ENCODE measurements at places on chromosomes 13 and 19.
A peak's percentile ranks its signal among the peaks of the same experiment; 100 is the strongest.

DNA sequence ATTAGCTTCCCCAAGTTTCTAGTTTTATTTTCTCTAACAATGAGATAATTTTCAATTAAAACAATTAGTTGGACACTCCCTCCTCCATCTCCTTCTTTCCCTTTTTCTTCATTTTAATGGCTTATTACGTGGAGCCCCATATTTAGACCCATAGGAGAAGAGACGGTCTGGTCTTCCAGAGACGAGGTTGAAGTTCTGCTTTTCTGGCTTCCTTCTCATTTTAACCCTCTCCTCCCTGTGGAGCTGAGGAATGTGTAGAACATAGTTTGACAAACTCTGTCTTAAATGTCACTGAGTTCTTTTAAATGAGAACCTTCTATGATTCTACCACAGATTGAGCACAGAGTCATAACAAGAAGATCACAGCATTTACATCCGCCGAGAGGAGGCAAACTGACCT lies 86.8 kb downstream of the EDNRB start:
- no peak for DNase-seq

DNA sequence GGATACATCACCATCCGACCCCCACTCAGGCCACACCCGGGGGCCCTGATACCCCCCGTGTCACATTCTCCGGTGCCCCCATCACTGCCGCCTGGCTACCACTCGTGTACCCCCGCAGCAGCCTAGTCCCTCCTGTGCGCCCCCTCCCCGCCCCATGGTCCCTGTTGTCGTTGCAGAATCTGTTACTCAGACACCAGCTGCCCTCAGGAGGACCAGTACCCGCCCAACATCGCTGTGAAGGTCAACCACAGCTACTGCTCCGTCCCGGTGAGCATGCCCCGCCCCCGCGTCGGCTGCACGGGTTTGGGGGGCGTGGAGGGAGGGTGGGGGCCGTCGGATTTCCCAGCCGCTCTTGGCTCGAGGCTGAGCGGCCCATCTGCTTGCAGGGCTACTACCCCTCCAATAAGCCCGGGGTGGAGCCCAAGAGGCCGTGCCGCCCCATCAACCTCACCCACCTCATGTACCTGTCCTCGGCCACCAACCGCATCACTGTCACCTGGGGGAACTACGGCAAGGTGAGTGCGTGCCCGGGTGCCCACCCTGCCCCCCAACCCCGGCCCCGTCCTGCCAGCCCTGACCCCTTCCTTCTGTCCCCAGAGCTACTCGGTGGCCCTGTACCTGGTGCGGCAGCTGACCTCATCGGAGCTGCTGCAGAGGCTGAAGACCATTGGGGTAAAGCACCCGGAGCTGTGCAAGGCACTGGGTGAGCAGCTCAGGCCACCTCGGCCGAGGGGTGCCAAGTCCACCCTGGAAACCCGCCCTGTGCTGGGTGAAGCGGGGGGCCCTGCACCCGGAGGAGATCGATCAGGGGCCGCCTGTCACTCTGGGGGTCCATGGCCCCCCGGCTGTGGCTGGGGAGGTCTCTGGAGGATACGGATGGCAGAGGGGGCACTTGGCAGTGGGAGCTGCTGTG lies 21.1 kb downstream of the PIAS4 start:
- no peak for DNase-seq

DNA sequence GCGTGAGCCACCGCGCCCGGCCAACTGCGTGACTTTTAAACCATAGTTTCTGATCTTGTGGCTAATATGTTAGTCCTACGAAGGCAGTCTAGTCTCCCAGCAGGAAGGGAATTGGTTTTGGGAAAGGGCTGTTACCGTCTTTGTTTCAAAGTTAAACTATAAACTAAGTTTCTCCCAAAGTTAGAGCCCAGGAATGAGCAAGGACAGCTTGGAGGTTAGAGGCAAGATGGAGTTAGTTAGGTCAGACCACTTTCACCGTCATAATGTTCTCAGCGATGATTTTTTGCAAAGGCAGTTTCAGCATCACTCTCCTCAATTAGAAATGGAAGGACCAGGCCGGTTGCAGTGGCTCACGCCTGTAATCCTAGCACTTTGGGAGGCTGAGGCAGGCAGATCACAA lies 17.7 kb upstream of the ADGRE2 start:
- DNase-seq = no peak

- peak; percentile 61 for DNase-seq
These were observed 30.3 kb downstream of the CRYL1 start for GRCh38 chr13:20495087-20496023.

GRCh38 chr13:74820809-74821208 lies 661.2 kb downstream of the TBC1D4 start:
- no peak for DNase-seq

GRCh38 chr13:91313103-91313502 lies 34.4 kb upstream of the MIR17HG start:
- peak; percentile 20 for DNase-seq

DNA sequence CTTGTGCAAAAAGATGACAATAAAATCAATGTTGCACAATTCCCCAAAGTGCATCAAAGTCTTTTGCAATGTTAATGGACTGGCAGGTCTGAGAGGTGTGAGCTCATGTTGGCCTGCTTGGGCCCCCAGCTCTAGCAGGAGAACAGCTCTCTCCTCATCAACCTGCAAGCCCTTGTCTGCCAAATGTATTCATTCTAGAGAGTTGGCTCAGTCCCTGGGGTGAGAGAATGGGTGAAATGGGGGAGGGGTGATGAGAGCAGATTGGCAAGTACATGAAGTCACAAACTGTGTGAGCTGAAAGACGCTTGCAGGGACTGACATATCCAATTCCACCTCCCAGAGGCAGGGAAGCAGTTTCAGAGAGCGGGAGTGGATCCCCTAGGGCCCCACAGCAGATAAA lies 465.1 kb upstream of the ZNF507 start:
- DNase-seq = no peak

GRCh38 chr13:92991692-92992091 lies 234.9 kb upstream of the GPC6 start:
- DNase-seq = no peak

GRCh38 chr13:23928985-23929384 lies 31.7 kb upstream of the C1QTNF9B start:
- no peak for DNase-seq

- no peak for DNase-seq
These were observed 108.3 kb upstream of the RXFP2 start for GRCh38 chr13:31631071-31631470.

GRCh38 chr13:95485045-95485517 lies 67.4 kb upstream of the CLDN10 start:
- DNase-seq = no peak

DNA sequence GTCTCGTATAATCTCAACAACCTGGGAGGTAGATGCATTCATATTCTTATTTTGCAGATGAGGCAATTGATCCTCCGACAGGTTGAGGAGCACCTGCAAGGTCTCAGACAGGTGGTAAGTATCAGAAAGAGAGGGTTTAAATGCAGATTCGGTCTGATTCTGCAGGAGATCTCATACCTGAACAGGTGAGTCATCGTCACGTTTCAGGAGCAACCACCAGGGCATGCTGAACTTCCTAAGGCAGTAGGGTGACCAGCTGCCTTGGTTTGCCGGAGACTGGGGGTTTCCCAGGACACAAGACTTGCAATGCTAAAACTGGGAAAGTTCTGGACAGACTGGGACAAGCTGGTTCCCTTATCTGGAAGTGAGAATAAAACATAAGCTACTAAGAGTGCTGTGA lies 68.8 kb upstream of the TSHZ3 start:
- no peak for DNase-seq

DNA sequence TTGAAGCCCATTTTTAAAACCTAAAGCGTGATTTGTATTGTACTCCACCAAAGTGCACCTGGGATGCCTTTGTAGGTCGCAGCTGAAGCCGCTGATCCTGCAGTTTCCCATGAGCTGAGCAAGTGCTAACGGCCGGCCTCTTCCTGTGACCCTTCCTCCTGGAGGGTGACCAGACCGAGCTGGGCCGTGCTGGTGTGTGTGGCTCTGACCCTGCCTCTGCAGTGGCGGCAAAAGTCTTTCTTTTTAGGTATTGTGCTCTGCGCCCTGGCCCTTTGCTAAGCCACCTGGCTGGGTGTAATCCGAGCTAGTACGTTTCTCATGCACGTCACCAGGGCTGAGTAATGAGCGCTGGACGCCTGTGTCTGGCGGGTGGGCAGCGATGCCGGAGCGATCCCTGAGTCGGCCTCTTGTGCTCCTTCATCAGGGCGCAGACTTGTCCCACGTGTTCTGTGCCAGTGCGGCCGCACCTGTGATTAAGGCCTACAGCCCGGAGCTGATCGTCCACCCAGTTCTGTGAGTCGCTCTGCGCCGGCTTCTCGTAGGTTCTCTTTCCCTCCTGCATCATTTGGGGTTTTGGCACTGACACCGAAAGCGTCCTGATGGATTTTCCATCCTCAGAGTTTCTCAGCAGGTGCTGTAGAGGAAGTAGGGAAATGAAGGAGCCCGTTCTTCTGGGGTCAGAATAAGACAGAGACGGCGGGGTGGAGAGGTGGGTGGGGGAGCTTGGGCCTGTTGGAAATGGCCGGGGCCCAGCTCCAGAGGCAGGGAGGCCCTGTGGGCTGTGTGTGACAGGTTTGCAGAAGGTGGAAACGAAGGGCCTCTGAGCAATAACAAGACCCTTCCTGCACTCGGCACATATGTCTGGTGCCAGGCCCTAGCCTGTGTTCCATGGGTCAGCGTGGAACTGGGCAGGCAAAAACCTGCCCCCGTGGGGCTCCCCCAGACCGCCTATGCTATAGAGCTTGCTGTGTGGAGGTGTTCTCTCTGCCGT lies 9.7 kb downstream of the NAXD start:
- DNase-seq = no peak

GRCh38 chr13:57409121-57409520 lies 222.4 kb upstream of the PCDH17 start:
- no peak for DNase-seq

- DNase-seq = peak; percentile 70
These were observed 1651.9 kb upstream of the MIR17HG start for GRCh38 chr13:89695343-89696257.

GRCh38 chr13:23889615-23890607 lies 711 bp upstream of the MIPEP start:
- no peak for DNase-seq

DNA sequence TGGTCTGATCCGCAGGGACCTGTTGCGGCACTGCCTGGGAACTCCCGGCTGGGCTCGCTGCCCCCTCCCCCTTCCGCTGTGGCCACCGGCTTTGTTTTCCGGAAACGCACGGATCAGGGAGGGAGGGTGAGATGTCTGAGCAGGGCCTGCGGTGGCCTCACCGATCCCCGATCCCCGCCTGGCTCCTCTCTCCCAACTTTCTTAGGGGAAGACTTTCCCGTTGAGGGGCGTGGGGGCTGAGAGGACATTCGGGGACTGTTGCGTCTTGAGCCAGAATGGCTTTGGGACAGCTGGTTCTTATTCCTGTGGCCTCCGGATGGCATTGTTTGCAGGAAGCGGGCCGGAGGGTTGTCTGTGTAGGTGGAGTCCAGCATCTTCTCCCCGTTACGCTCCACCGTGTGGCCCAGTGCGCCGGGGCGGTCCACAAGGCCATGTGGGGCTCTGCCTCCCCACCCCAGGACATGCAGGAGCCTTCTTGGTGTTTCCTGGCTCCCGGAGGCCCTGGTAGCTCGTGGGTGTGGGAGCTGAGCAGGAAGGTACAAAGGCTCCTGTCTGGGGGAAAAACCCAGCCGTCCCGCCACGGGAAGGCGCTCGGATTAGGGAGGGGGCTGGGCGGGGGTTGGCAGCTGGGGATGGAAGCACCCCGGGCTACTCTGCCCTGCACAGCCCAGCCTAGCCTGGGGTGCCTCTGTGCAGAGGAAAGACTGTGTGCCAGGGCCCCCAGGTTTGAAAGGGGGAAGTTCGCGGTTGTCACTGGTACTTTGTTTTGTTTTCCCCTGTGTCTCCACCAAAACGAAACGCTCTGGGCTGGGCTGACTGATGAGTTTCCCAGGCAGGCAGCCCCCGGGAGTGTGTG lies 1.3 kb downstream of the CSNK1G2 start:
- DNase-seq = peak; percentile 86

- DNase-seq = no peak
These were observed 1202.8 kb downstream of the DIAPH3 start for GRCh38 chr13:58960888-58961287.

- DNase-seq = no peak
These were observed 241.1 kb upstream of the ZNF507 start for GRCh38 chr19:32104153-32104849.

DNA sequence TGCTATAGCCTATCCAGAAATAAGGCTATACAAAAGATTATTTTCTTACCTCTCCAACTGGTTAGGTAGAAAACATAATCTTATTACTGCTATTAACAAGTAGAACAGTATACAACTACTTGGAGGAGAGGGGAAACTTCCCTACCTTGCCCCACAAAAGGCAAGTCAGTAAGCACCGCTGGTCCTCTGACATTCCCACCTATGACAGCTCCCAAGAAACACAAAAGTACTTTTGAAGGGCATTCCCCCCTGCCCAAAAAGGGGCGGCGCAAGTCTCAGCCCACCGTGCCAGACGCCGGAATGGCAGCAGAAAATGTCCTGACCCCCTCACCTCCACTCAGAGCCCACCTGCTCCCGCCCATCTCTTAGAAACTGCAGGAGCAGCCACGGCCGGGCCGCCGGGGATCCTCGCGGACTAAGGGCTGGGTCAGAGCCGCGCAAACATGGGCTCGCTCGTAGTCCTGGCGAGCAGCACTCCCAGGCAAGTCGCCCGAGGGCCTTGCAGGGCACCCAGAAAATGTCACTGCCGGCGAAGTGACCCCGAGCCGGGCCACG lies 437 bp downstream of the SUCLA2 start:
- DNase-seq = no peak

GRCh38 chr13:60019119-60019993 lies 144.4 kb downstream of the DIAPH3 start:
- DNase-seq = no peak

DNA sequence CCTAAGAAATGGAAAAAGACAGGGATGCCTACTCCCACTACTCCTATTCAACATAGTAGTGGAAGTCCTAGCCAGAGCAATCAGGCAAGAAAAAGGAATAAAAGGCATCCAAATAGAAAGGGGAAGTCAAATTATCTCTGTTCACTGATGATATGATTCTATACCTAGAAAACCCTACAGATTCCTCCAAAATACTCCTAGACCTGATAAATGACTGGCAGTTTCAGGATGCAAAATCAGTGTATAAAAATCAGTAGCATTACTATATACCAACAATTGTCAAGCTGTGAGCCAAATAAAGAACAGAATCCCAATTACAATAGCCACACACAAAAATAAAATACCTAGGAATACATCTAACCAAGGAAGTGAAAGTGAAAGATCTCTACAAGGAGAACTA lies 1.3 kb upstream of the GPR42 start:
- DNase-seq = no peak

Data from endothelial cell (in vitro differentiated cells).